ENCODE measurements at places on chromosomes 5 and 9.

- DNase-seq: no peak
Observed at GRCh38 chr5:143738417-143739401, 73.3 kb upstream of the HMHB1 start.

- DNase-seq: no peak
Observed at GRCh38 chr9:25602400-25603044, 75.7 kb downstream of the TUSC1 start.

DNA sequence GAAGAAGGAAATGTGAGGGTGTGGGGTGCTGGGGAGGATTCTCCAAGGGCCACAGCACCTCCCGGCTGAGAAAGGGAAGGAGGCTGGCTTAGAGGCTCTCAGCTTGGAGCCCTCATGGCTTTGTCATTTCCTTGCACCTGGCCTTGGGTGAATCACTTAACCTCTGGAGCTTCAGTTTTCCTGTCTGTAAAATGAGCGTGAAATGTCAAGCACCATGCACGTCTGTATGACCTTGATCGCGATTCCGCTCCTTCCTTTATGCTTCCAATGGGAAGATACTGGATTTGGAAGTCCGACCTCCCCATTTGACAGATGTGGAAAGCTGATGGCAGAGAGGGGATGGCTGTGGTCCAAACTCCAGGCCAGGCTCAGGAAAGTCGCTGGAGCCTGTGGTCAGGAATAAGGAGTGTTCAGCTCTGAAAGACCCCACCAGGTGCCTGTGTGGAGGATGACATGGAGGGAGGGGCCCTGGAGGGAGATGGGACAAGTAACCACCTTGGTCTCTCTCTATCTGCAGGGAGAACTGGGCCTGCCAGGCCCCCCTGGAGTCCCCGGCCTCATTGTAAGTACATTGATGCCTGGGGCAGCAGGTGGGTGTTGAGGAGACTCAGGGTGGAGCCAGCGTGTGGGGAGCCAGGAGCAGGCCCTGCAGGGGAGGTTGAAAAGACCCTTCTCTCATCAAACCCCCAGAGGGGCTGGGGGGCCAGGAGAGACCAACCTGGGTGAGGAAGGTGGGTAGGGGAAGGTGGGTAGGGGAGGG is 66.5 kb downstream of the COL27A1 start:
- no peak for DNase-seq

GRCh38 chr5:140362875-140363630 is 3.1 kb downstream of the SLC4A9 start:
- DNase-seq: peak; percentile 85

DNA sequence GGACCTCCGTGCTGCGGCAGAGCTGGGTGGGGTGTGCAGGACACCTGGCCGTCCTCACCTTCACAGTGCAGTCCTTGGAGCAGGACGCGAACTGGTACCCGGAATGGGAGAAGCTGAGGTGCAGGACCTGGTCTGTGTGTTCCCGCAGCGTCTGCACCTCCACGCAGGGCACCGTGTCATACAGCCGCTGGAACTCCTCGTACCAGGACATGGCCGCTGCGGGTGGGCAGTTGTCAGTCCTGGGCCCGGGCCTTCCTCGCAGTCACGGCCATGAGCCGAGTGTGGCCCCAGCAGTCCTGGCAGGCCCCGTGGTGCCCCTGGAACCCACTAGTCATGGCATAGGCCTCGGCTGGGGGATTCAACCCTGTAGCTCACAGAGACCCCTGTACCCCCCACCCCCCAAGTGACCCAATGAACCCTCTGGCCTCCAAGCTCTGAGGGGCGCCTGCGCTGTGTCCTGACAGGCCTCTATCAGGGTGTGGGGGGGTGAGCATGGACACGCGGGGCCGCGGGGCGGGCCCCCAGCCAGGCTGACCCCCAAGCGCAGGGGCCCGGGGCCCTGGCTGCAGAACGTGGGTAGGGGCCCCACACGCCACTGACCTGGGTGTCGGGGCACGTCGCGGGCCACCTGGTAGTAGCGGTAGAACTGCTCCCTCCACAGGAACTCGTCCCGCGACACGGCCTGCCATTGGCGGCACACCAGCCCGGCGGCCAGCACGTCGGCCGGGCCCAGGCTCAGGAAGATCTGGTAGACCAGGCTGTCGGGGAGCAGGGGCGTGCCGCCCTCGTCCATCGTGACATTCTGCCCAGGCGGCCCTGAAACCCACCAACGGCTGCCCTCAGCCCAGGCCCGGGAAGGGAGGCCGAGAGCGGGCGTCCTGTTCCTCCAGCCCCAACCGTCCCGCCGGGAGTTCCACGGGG is 987 bp downstream of the FBXW5 start:
- peak; percentile 38 for DNase-seq

Measured in neural crest cell (in vitro differentiated cells).